ENCODE measurements at places on chromosomes 7 and 10.

DNA sequence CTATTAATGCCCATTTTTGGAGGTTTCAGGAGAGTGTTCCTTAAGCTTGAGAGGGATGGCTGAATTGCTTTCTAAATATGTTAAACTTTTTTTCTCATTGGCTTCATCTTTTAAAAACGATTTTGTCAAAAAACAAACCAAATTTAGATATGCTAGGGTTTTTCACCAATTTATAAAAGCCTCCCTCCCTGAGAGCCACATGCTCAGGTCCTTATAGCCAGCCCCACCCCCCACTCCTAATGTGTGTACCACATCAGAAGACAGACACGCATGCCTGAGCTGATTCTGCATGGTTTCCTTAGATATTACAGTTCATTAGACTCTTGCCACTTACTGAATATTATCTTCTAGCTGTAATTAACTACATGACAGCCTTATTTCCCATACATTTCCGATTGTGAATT is 2.0 kb downstream of the CUL1 start:
- DNase-seq, result peak; percentile 81

DNA sequence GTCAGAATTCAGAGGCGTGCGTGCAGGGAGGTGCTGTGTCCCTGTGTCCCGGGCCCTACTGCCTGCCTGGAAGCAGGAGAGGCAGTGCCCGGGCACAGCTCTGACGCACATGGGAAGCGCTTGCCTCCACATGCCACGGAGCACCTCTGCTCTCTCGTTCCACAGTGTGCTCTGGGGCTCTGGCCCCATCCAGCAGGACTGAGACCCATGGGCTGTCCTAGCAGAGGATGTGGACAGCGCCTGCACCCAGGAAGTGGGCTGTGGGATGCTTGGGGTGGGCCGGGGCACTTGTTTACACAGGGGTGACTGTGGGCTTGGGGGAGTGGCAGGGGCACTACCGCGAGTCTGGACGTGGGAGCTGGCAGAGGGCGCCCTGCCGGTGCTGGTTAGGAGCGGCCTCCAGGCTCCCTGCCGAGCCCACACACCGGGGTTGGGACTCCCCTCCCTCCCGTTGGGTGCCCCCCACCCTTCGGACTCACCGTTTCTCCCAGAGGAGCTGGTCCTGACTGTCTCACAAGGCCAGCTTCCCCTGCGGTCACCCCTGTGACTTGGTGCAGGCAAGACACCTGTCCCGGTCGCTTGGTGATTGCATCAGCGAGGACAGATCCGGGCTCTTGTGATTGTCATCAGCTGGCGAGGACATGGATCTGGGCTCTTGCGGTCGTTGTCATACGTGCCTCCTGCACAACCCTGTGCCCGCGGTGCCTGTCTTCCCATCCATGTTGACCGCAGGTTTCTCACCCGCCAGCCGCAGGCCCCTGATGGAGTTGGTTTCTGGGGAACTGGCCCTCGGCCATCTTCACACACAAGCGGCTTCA is 83.1 kb downstream of the NKX6-2 start:
- no peak for DNase-seq

- no peak for DNase-seq
These were observed 6.9 kb downstream of the KMT2E start for GRCh38 chr7:105020926-105021325.

DNA sequence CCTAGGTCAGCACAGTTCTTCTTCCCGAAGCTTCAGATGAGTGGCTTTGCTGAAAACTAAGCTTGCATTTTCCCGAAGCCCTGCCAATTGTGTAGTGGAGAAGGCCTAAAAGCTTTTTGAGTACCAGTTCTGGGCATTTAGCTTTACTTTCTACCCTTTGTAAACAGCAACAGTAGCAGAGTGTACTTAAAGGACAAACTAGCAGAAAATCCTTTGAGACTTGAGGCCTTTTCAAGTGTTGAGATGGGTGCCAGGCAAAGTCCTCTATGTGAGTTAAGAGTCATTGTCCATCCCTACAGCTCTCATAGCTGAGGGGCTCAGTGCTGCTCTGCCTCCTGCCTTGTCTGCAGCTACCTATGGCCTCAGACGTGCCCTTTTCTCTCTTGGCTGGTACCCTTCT is 368.2 kb downstream of the CCSER2 start:
- no peak for DNase-seq

- DNase-seq, result no peak
These were observed 46.5 kb upstream of the FGL2 start for GRCh38 chr7:77246026-77246640.

GRCh38 chr7:81439591-81439990 is 330.3 kb downstream of the HGF start:
- DNase-seq, result no peak
